NCI-H187 (cell line): ENCODE measurements at places on chromosomes 5 and 9.

DNA sequence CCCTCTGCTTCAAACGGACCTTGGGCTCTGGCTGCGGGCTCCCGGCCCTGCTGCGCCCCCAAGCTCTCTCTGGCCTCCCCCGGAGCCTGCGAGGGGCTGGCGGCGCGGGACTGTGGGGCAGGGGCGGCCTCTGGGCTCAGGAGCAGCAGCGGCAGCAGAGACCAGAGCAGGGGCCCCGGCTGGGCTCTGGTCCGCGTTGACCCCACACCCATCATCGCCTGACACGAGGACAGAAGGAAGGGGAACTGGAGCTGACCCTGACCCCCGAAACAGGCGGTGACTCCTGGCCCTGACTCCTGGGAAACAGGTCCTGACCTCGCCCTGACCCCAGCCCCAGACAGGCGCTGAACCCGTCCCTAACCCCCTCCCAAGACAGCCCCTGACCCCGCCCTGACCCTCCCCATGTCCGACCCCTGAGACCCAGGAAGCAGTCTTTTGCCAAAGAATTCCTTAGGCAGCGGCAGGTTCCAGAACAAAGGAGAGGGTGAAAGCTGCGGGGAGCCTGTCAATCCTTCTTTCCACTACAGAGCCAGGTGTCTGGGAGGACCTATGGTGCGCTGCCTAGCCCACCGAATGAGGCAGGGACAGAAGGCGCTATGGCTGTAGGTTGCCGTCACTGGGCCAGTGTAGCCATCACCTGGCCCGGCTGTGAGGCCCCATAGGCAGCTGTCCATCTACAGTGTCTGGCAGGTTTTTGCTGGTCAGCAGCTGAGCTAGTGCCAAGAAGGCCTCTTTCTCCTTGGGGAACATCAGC lies 74.7 kb upstream of the SPTLC1 start:
- no peak for DNase-seq

DNA sequence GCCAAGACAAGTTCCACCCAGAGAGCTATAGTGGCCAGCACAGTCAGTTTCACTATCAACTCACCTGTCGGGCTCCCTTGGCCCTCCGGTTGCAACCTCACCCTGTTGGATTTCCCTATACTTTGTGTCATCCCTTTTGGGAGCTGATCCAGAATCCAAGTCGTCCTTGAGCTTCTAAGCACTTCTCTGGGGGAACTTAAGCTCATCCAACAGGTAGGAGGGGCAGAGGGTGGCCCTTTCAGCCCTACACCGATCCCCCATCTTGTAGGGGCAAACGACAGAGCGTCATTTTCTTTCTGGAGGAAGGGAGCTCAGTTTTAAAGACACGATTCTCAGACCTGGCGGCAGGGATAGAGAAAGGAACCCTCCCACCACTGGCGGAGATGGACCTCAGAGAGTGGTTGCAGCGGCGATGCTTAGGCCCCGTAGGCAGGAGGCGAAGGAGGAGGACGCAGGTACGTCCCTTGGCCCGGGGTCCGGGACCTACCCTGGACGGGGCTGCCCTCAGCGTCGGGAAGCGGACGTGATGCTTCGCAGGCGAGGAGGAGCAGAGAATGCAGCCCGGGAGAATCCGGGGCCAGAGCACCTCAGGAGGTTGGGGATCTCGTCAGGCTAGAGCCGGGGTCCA lies 519 bp downstream of the ZER1 start:
- DNase-seq: no peak

DNA sequence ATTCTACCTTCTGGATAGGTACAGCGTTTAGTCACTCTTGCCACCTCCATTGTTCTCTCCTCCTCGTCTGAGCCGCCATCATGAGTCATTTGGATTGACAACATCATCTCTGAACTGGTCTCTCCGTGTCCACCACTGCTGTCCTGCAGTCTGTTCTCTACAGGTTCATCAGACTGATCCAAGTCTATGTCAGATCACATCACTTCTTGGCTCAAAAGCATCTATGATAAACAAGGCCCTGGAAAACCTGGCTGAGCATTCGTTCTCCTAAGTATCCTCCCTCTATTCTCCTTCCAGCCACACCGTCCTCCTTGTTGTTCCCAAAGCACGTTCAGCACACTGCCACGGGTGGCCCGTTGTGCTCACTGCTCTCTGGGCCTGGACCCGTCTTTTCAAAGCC lies 50.5 kb downstream of the CTNND2 start:
- no peak for DNase-seq

GRCh38 chr5:180291234-180291940 lies 496 bp downstream of the MAPK9 start:
- no peak for DNase-seq

GRCh38 chr9:72680593-72681282 lies 159.3 kb downstream of the TMC1 start:
- no peak for DNase-seq

DNA sequence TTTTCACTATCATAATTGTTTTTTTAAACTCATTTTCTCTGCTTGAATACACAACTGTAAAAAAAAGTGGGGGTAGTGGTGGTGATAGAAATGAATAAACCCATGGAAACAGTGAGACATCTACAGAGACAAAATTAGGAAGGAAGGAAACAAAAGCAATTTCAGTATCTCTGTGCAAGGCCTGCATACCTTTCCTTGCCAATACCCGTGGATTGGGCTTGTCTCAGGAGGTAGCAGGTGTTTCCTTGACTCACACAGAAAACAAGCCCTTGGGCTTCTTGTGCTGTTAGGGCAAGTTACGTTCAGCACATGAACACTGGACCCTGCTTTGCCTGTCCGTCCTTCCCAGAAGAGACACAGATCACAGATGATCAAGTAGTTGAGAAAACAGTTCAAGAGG lies 372.2 kb downstream of the ZSWIM6 start:
- no peak for DNase-seq

- no peak for DNase-seq
These were observed 80.3 kb downstream of the SLCO6A1 start for GRCh38 chr5:102418531-102418930.

GRCh38 chr9:38038307-38039089 lies 30.5 kb downstream of the SHB start:
- no peak for DNase-seq

GRCh38 chr5:149863830-149864229 lies 80.8 kb downstream of the PDE6A start:
- DNase-seq: no peak

- DNase-seq: no peak
These were observed 30.0 kb downstream of the TNPO1 start for GRCh38 chr5:72846483-72846882.

- no peak for DNase-seq
These were observed 739.3 kb downstream of the NR2F1-AS1 start for GRCh38 chr5:92841604-92842155.

- no peak for DNase-seq
These were observed 55.9 kb upstream of the HAPLN1 start for GRCh38 chr5:83776437-83777031.

DNA sequence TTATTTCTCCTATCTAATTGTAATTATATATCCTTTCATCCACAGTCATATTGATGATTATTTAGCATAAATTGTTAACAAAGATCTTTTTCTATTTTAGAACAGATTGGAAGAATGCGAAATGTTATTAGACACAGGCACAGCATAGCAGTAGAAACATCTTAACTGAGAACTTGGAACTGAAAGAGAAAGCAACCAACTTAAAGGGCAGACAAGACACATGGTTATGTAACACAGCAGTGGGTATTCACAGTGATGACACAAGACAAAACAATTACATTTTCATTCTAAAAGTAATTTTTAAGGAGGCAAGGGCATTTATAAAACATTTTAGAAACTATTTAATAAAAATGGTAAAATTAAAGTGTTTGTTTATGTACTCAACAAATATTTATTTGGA lies 57.7 kb upstream of the MEF2C start:
- DNase-seq: no peak

GRCh38 chr5:168005093-168005492 lies 286.4 kb upstream of the WWC1 start:
- no peak for DNase-seq

- no peak for DNase-seq
These were observed 295.1 kb downstream of the BNC2 start for GRCh38 chr9:16575142-16575985.
